ENCODE measurements at places on chromosomes 4 and X. TPM values are rescaled to one million over a fixed set of nuclear protein-coding genes. Genes with fewer than 3 reads are reported as not detected.

- DNase-seq, result no peak
These were observed 286.0 kb upstream of the RASGEF1B start for GRCh38 chr4:81757691-81758090.

DNA sequence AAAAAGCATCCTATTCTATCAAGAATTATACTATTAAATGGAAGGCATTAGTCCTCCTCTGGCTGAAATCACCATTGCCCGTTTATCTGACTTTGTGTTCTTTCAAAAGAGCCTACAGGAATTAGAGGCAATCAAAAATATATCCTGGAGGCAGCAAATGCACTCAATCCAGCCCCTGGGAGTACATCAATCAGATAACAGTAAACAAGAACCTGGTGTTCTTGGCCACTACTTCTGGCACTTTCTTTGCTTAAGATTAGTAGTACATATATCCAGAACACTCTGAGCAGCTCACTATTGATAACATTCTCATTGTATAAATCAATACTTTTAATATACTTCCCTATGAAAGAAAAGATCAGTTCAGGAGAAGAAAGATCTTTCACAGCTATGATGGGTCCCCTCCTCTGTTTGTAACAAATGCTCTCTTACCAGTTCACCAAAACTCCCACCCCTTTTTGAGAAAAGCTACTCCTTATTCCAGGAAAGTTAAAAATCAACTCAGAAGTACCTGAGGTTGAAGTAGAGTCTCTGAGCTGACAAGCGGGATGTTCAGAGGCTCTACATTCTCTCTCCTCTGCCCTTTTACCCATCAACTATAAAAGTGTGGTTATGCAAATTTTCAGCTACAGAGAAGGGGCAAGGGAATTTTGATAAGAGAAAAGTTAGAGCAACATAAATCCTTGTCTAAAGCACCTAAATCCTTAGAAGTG is 176.0 kb downstream of the COX18 start:
- DNase-seq, result no peak

GRCh38 chrX:2696698-2697215 is 5.7 kb downstream of the CD99 start:
- no peak for DNase-seq

DNA sequence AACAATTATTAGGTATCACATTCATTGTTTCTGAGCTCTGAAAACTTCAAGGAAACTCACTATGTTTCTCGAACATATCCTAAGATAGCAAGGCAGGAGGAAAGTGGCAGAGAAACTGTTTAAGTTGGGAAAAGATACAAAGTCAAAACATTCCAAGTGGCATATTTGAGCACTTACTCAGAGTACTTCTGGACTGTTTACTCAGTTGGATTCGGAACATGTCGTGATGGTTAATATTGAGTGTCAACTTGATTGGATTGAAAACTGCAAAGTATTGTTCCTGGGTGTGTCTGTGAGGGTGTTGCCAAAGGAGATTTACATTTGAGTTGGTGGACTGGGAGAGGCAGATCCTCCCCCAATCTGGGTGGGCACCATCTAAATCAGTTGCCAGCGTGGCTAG is 298.3 kb downstream of the IL1RAPL2 start:
- no peak for DNase-seq

DNA sequence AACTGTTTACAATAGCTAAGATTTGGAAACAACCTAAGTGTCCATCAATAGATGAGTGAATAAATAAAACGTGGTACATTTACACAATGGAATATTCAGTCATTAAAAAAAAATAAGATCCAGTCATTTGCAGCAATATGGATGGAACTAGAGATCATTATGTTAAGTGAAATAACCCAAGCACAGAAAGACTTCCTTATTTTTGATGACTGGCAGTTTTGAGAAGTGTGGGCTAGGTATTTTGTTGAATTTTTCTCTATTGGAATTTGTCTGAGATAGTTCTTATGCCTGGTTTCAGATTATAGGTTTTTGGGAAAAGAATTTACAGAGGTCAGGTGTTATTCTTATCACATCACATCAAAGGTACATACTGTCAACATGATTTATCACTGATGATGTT is 293.8 kb upstream of the ARSJ start:
- DNase-seq, result no peak

DNA sequence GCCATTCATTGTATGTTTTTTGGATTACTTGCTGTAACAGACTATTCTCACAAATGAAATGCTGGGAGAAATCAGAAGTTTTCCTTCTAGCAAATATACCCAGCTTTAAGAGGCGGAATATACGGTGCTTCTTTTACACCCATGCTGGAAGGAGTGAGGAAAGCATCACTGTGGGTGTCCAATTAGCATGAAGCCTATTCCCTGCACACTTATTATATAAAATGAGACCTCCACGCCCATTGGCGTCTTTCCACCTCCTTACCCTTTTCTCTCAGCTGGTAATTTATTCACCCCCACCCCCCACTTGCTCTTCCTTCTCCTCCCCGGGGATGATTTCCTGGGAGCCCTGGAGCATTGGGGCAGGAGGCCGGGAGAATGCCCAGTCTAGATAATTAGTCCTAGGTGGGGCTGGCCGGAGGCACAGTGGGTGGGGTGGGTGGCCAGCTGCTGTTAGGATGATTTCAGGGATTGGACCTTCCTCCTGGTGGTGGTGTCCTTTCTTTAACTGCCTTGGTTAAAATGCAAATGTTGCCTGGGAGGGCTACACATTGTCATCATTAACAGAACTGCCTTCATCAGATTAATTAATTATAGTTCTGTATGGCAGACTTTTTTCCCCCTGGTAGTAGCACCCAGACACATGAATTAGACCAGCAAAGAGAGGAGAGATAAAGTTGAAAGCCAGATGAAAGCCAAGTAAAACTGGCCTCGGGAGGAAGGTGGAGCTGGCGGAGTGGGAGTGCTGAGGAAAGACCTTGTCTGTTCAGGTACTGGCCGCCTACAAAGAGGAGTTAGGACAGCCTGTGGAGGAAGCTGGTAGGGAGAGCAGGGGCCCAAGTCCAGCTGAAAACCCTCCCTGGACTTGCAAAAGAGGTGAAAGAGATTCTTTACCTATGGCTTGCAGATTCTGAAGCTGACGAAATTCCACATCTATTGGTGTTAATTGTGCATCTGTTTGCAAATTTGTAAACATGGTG is 11.4 kb downstream of the SHROOM2 start:
- no peak for DNase-seq

DNA sequence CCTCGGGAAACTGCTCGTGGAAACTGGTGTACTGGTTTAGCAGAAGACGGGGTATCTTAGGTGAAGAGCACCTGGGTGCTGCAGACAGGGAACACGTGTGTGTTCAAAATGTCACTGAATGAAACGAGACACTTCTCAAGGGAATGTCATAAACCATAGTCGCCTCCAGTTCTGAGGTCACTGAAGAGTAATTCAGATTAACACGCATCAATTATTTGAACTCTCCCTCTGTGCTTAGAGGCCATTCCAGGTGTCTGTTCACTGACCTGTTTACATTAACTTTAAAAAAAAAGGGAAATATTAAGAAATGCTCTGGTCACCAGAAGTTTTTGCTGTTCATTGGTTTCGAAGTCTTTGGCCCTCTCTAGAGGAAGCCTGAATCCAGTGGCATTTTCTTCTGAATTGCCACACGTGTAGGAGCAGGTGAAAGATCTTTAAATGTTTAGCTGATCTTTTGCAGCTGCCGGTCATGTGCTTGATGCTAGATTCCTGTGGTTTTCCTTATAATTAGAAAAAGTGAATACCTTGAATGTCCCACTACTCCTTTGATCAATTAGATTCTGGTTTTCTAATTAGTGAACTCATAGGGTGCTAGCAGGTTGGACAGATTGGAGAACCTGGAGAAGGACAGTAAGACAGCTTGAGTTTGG is 330.5 kb downstream of the ARHGAP10 start:
- DNase-seq, result no peak

DNA sequence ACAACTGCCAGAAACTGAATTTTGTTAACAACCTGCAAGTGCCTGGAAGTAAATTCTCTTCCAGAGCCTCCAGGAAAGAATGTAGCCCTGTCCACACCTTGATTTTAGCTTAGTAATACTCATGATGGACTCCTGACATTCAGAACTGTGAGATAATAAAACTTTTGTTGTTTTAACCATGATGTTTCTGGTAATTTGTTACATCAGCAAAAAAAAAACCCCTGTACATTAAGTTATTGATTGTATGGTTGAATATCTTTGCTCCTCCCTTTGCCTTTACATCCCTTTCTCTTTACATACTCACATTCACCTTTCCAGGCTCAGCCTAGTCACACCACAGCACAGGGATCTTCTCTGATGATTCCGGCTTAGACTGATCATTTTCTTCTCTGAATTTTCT is 881.8 kb upstream of the GRID2 start:
- DNase-seq, result no peak

RBM47 gene
- 276 TPM for total RNA-seq

GAGE13 gene
- total RNA-seq, result not detected

UGT2B11 gene
- total RNA-seq, result not detected

SLC34A2 gene
- not detected for total RNA-seq
